ENCODE measurements at places on chromosomes 1 and 21.

GRCh38 chr1:38527373-38527966 is 332.1 kb downstream of the RRAGC start:
- peak; percentile 16 for DNase-seq

- DNase-seq = no peak
Measured at GRCh38 chr1:184291701-184292100, 95.1 kb upstream of the C1orf21 start.

- no peak for DNase-seq
Measured at GRCh38 chr1:112524986-112525385, 16.2 kb downstream of the WNT2B start.

DNA sequence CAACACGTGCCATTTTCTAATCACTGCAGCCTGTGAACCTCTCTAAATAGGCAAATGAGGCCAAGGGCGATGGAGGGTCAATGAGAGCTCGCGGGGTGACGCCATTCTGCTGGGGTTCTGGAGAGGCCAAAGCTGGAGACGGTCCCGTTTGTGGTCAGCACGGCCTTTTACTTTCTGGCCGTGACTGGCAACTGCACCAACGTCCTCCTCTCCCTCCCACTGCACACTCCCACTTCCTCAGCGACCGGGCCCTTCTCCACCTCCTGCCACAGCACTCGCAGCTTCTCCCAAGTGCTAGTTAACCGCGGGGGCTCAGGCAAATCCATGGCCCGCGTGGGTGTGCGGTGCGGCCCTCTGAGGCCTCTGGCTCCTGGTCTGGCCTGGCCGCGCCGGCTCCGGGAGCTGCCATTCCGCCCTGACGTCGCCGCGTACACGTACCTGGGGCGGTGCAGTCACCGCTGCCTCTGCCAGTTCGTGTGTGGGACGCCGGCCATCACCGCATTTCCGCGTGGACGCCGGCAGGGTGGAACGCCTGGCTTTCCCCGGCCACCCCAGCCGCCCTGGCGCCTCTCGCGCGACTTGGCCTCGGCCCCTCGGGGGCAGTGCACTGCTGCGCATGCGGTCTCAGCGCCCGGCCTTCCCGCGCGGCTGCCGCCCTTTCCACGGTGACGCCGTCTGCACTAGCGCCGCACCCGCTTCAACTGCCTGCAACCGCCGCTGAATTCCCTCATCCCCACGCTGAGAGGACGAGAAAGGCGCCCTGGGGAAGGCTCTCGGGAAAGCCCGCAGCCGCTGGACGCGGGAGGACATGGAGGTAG is 18.2 kb downstream of the OR2C3 start:
- DNase-seq = no peak

DNA sequence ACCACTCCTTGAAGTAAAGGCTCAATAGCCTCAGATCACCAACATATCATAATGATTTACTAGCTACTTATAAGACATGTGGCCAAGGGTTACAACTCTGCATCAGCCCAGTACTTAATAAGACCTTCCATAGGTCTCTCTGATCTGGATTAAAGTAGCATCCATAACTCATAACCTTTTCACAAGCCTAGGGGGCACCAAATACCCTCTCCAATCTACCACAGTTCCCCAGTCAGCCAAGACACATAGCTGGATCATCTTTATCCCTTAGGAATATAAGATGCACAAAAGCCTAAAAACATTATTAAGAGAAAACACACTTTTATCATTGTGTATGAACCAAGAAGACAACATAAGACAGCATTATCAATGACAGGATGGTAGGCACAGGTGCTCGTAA is 22.1 kb downstream of the SSX2IP start:
- no peak for DNase-seq

- peak; percentile 56 for DNase-seq
Measured at GRCh38 chr1:175154629-175155472, 37.7 kb downstream of the KIAA0040 start.

DNA sequence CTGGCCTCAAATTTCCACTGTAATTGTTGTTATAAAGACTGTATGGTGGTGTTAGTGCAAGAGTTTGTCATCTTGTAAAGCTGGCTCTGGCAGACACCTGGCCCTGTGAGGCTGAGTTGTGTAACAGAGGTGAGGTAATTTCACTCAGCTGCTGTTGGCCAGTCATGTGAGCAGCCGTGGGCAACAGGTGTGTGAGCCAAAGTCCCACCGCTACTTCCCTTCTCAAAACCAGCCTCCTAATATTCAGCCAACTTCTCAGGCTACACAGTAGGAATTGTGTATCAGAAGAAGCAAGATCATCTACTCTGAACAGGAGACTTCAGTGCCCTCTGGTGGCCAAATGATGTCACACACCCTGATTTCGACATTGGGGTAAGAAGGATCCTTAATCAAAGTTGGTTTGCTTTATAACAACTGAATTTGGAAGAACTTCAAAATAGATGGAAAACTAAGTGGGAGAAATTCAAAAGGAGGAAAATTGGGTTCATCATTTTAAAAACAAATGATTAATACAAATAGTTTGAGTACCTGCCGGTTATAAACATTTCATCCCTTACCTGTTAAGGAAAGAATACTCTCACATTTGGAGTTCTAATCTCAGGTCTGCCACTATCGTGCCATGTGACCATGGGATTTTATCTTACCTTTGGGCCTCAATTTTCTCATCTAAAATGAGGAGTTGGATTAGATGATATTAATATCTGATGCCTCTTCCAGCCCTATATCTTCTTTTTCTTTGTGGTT is 2.6 kb upstream of the CREG1 start:
- no peak for DNase-seq

GRCh38 chr1:218383681-218384080 is 38.5 kb downstream of the TGFB2 start:
- no peak for DNase-seq

GRCh38 chr1:145863282-145864018 is 4.6 kb upstream of the PIAS3 start:
- no peak for DNase-seq

DNA sequence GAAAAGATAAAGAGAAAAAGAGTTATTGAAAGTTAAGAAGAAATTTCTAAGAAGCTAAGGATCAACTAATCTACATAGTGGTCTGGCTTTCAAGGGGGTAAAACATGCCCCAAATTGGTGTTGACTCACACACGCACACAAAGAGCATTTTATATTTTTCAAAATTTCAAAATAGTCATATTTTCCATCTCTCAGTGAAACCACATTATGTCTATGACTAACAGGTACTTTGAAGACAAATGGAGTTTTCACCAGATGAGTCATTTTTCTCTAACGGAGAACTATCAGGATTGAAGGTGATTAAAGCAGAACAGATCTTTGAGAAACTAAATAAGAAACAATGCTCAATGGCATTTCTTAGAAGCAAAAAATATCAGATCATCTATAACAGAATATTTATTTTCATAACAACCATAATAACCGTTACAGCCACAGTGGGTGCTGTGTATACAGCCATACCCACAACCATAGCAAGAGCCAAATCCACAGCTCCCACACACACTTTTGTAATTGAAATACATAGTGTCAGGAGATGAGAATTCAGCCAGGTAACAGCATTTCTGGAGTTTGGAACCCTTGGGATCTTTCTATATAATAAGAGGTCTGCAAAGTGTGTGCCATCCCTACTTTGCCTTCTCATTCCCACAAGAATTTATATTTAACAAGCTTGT is at the start of gene KRTAP21-3:
TSS of gene KRTAP21-3 (minus strand) at position 539 of the 671 bp plus-strand sequence. CDS start at position 521, 18 bp downstream.
- DNase-seq = no peak
